ENCODE measurements at places on chromosomes 11 and 22. TPM values are rescaled to one million over a fixed set of nuclear protein-coding genes. Genes with fewer than 3 reads are reported as not detected.
A peak's percentile ranks its signal among the peaks of the same experiment; 100 is the strongest.

DNA sequence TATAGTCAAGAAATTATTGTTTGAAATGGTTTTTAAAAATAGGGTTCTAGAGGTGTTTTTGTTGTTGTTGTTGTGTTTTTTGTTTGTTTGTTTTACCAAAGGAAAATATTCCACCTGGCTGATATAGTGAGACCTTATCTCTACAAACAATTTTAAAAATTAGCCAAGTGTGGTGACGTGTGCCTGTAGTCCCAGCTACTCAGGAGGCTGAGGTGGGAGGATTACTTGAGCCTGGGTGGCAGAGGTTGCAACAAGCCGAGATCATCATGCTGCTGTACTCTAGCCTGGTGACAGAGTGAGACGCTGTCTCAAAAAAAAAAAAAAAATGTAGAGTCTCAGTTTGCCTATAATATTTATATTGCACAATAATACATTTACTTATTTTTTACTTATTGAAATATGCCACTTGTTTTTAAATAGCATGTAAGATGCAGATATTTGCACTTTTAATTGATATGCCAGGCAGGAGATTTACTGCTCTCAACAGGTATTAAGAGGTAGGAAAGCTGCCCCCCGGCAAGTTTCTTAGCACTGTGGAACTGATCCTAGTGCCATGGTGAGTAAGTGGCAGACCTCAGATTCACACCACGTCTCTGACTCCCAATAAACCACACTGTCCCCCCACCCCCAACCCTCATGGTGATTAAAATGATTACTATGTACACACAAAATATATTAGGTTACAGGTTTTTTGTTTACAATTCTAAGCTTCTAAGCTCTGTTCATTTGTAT, 157.4 kb downstream of the TEAD1 start:
- DNase-seq: no peak

- DNase-seq: no peak
Measured at GRCh38 chr11:126591966-126592489, 236.5 kb downstream of the ST3GAL4 start.

DNA sequence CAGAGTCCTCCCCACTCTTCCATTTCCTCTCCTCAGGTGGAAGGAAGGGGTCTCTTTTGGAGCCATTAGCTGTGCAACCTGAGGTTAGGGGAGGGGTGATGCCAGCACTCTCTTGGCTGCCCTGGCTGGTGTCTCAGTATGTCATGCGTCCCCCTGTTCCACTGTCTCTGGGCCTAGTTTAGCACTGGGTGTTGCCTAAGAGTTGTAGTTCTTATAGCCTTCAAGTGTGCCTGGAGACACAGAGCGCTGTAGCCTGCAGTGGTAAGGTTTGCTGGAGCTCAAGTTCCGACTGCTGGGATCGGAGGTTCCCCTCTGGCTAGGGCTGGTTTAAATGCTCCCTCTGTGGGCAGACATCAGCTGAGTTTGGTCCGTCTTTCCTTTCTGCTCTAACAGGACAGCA, 20.9 kb downstream of the OR10D3 start:
- no peak for DNase-seq

DNA sequence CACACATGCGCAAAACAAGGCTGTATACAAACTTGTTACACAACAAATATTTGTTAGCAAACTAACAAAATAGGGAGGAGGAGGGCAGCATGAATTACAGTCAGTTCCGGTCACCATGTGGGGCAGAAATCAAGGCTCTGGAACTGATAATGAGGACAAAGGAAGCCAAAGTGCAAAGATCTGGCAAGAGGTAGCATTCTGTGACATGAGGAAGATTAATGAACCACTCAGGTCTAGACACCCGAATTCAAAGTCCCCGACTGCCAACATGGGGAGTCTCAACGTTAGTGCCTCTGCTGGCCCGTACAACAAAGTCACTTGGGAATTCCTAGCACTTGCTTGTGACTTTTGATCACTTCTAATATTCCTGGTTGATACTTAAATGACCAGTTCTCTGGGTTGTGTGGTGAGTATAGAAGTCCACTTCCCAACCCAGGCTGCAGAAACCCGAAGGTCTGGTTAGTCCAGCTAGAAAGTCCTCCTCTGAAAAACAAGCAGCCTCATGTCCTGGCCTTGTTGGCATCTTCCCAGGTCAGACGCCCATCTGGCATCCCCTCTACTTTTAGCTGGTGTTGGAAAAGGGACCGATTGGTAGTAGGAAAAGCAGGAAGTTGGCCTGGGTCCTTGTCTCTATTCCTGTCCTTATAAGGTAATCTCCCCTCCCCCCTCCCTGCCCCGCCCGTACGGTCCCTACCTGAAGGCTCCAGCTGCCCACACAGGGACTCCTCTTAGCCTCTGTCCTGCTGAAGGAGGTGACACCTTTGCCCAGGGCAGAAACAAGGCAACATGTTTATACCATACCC, 1.6 kb downstream of the SUN2 start:
- peak; percentile 56 for DNase-seq

GRCh38 chr11:70501051-70501901, 102.9 kb downstream of the CTTN start:
- DNase-seq: no peak

DNA sequence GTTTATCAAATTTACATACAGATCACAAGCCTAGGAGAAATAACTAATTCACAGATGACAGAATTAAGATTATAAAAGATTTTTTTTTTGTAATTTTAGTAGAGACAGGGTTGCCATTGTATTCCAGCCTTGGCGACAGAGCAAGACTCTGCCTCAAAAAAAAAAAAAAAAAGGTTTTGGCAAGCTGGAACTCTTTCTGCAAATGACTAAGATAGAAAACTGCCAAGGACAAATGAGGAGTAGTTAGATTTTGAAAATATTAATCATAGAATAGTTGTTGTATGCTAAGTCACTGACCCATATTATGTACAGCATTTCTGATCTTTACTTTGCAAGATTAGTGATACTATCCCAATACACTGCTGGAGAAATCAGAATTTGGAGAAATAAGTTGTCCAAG, 99.2 kb downstream of the C11orf65 start:
- DNase-seq: no peak

GRCh38 chr11:12286606-12287005, 90.8 kb upstream of the PARVA start:
- no peak for DNase-seq

DNA sequence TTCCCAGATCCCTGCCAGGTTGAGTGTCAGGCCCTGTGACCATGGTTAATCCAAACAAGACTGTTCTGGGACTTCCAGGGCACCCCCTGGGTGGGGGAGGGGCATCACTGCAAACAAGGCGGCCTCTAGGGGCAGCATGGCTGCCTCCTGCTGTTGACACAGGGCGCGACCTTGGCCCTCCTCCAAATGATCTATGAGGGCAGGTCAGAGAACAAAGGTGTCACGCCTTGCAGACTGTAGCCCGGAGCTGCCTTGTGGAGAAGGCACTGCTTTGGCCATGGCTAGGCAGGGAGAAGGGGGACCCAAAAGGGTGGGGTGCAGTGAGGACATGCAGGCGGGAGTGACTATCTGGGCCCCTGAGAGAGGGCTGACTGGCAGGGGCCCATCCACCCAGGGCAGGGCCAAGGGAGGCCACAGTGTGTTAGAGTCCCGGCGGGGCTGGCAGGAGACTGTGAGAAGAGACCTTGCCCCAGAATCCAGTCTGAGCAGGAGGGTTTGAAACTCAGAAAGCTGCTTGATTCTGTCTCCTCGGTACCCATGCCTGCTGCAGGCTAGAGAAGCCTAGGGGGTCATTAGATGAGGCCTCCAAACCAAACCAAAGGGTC, 35.6 kb downstream of the KCNC1 start:
- no peak for DNase-seq

- DNase-seq: no peak
Measured at GRCh38 chr11:22780952-22781593, 48.5 kb downstream of the SVIP start.

DNA sequence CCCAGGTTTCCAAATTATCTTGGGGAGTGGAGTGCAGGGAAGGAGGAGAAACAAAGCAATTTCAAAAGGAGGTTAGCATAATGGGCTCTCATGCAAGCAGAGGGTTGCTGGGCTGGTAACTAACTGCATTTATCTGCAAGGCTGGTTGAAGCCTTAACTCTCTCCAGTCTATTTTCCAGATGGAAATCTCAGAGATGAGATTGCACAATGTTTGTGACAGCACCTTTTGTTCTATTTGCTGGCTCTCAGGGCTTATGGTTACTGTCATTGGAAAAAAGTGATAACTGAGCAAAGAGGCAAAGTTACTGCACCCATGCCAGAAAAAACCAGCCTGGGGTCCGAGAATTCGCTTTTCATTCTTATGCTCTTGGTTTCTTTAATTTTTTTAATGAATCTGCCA, 33.2 kb downstream of the ABCC8 start:
- DNase-seq: no peak

- DNase-seq: no peak
Measured at GRCh38 chr11:33273656-33274055, 16.5 kb downstream of the HIPK3 start.

- no peak for DNase-seq
Measured at GRCh38 chr11:134691985-134692384, 279.9 kb upstream of the B3GAT1 start.

DNA sequence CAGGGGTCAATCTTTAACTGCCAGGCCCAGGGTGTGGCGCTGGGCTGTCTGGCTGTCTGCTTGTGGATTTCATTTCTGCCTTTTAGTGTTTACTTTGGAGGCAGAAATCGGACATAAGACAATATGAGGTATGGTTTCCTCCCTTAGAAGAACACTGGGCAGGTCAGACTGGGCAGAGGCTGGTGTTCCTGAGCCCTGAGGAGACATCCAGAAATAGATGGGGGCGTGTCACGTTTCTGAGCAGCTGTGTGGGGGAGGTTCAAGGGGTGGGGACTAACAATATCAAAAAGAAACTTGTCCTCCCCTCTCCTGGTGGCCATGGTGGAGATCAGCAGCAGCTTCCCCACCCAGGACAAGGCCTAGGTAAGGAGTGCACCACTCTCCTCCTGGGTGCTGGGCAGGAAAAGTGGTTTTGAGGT, at the start of gene ART1:
TSS of gene ART1 (plus strand) at position 312 of the 419 bp plus-strand sequence. CDS start 14,086 bp downstream, outside the sequence.
- peak; percentile 41 for DNase-seq

GRCh38 chr22:19478045-19478900, 720 bp downstream of the UFD1 start:
- DNase-seq: peak; percentile 69

DNA sequence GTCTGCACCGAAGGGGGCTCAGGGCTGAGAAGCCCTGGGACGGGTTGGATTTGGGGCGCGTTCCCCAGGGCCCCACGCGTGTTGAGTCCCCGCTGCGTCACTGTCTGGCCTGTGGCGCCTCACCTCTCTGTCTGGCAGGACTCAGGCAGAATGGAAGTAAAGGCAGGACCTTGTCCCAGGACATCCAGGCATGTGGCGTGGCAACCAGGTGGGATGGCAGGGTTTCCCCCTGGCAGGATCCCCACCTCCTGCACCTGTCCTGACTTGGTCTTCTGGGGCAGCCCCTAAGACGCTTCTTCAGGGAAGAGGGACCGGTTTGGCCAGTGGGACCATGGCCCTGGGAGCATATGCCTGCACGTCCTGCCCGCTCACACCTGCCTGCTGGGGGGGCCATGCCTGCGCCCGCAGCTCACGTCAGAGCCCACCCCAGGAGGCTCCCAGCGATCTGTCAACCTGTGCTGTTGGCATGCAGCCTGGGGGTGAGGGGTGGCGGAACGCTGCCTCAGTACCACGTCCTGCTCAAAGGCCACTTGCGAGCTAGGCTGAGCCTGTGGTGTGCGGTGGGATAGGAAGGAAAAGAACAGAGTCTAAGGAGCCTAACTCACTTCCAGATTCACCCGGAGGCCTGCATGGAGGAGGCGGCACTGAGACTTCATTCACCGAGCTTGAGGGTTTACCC, 72.7 kb downstream of the KCNQ1 start:
- no peak for DNase-seq

GRCh38 chr11:7384691-7385090, 100.6 kb upstream of the OLFML1 start:
- peak; percentile 11 for DNase-seq

- no peak for DNase-seq
Measured at GRCh38 chr11:131944736-131945135, 574.3 kb downstream of the NTM start.

DNA sequence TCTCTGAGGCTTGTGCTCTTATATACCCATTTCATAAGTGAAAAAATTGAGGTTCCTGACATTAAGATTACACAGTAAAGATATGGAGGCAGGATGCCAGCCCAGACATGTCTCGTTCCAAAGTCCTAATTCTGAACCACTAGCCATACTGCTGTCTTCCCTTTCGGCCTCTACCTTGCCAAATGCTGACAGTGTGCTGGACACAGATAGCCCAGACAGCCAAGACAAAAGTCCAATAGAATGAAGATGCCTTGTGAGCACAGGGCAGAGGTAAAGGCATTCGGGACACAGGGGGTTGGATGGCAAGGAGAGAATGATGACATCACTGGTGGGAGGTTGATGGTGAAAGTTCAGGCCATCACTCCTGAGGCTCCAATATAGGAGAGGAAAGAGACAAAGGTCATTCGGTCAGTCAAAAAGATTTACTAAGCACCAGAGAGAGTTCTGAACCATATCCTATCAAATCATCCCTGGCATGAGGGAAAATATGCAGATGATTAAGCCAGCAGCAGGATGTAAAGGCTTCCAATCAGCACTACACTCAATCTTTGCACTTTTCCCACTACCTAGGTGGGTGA, 174.0 kb upstream of the MTMR2 start:
- DNase-seq: no peak

DNA sequence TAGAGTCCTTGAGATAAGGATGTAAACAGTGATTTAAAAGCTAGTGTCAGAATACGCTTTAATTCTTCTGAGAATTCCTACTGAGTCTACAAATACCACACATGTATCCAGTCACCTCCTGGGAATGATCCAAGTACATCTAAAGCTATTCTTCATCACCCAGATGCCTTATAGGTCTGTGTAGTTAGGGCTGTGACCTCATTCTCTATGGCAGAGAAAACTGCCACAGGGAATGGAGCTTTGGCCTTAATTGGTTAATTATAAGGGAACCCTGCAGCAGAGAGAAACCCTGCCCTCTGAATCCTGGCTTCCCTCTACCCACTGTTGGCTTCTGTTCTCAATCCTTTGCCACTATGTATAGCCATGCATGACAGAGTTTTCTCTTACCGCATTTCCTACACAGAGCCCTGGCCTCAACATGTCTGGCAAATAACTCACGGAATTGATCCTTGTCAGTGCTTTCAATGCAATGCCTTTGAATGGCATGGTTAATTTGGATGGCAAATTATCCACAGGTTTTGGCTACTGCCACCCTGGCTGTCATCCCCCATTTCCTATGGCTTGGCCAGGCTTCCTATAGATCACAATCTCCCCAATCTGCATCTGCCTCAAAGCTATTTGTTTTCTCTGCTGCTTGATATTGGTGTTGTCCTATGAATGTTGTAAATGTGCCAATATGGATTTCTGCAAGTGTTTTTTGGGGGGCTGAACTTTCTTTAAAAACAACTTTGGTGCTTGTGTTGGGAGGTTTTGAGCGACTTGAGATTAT, 2.9 kb downstream of the DIXDC1 start:
- DNase-seq: no peak

Gene OR52E8
- not detected for total RNA-seq

Gene C11orf87
- total RNA-seq: not detected

Gene ACR
- not detected for total RNA-seq

Gene ARHGAP1
- 13.6 TPM for total RNA-seq

Gene DBX1
- total RNA-seq: not detected

Gene ARL14EP
- 17.4 TPM for total RNA-seq

Gene SLC43A1
- total RNA-seq: 238 TPM

Gene ART1
- not detected for total RNA-seq

Gene PTPN5
- total RNA-seq: not detected

Gene CRYBA4
- total RNA-seq: not detected

Gene TBRG1
- 21.6 TPM for total RNA-seq

Gene EIF3L
- total RNA-seq: 488 TPM

Gene USP2
- total RNA-seq: 15.4 TPM
